ENCODE measurements at places on chromosomes 2 and 18.
A peak's percentile ranks its signal among the peaks of the same experiment; 100 is the strongest.

- DNase-seq = no peak
Observed at GRCh38 chr2:176552501-176553135, 283.4 kb downstream of the MTX2 start.

DNA sequence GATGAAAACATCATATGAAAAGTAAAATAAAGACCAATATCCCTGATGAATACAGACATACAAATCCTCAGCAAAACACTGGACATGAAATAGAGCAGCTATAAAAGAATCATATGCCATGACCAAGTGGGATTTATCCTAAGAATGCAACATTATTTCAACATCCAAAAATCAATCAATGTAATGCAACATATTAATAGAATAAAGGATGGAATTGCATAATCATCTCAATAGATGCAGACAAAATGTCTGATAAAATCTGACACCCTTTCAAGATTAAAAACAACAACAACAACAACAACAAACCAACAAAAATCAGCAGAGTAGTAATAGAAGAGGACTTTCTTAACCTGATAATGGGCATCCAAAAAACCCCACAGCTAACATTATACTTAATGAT, 63.8 kb upstream of the IL1R1 start:
- DNase-seq = no peak

DNA sequence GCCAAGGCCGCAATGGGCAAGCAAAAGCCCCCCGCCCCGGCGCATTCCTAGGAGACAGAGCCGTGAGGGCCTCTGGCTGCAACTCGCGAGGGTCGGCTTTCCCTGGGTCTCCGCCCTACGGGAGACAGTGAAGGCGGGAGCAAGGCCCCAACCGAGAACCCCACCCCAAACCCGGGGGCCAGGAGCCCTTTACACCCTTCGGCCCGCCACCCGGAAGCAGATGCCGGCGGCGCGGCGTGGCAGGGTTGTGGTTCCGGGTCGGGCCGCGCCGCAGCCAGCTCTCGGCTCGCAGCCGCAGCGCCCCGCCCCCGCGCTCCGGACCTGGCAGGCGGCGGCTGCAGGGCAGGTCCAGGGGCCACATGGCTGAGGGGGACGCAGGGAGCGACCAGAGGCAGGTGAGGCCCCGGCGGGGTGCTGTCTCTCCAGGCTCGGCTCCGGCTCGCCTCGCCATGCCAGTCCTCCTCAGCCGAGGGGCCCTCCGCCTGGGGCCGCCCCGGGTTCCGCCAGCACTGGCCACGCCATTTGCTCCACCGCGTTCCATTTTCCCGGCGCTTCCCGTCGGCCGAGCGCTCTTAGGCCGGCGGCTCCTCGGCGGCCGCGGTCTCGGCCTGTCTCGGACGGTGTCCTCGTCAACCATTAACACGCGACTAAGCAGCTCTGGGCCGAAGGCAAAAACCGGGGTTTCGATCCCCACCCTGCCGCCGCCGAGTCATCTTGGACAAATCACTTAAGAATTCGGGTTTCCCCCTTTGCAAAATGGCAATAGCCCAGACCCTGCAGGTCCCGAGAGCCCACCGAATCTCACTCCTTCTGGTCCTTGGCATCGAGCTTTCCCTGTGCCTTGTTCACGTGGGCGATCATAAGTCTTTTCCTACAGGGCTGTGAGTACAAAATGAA, at the start of gene IMPACT:
Gene IMPACT, plus strand, starts transcription at position 273 of the 897 bp plus-strand sequence. Its CDS starts 87 bp downstream, at position 360.
- DNase-seq = peak; percentile 24

- no peak for DNase-seq
Observed at GRCh38 chr2:218123986-218124385, 1.8 kb upstream of the CXCR2 start.

- no peak for DNase-seq
Observed at GRCh38 chr18:74268933-74269620, 22.7 kb downstream of the CYB5A start.

DNA sequence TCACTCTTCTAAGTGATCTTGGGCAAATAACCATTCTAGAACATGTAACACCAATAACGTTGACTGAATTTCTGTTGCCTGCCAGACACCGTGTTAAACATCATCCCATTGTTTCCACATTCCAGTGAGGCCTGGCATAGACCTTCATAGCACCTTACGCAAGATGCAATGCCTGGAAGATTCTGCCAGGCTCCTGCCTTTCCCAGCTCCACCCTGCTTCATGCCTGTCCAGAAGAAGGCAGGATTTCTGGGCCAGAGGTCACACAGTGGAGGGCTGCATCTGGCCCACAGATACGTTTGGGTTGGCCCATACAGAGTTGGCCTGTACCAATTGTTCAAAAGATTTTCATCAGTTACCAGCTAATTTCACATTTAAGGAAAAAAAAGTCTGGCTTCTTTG, 46.3 kb downstream of the EN1 start:
- no peak for DNase-seq
